ENCODE measurements at places on chromosomes 11 and 22.

- no peak for DNase-seq
Measured at GRCh38 chr11:85821636-85822035, 10.7 kb upstream of the SYTL2 start.

DNA sequence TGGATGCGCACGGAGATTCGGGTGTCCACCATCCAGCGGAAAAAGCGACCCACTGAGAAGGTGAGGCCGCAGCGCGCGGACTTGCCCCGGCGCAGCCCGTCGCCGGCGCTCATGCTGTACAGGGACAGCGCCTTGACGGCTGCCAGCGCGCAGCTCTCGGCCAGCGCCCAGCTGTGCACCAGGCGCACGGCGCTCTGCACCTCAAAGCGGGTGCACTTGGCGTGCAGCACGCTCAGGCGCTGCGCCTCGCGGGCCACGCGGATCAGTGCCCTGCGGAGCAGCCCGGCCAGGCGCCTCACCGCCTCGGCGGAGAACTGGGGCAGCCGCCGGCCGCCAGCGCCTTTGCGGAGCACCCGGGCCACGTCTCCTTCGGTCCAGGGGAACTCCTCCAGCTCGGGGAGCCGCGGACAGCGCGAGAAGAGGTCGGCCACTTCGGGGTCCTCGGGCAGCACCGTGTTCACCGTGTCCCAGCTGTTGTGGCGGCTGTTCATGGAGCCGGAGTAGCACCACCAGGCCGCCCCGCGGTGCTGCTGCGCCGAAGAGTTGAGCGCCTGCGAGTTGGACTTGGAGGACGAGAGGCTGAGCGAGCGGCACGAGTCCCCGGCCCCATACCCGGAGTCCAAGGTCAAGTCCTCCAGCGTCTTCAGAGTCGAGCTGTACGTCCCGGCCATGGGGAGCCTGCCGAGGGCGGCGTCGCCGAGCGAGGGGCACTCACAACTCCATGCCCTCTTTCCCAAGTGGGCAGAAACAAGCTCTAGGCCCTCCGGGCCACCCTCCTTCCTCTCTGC is 703 bp downstream of the ABTB2 start:
- DNase-seq, result peak; percentile 60

GRCh38 chr22:20993304-20994127 is 8.4 kb downstream of the THAP7 start:
- DNase-seq, result no peak

DNA sequence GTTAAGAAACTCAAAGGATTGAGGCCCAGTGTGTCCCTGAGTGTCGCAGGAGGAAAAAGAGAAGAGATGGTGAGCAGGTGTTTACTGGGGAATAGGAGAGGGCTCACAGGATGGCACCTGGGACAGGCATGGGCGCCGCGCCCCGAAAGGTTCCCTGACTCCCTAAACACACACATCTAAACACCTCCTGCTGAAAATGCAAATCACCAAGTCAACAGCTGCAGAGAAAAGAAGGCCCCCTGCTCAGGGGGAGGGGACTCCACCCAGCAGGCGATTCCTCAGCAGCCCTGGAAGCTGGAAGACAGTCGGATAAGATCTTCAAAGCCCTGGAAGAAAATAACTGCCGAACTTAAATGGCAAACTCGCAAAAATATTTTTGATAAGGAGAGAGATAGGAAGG is 377.2 kb downstream of the BRD1 start:
- DNase-seq, result no peak

GRCh38 chr11:113859665-113860064 is 15.7 kb downstream of the USP28 start:
- no peak for DNase-seq
